ENCODE measurements at places on chromosomes 1 and 21.

DNA sequence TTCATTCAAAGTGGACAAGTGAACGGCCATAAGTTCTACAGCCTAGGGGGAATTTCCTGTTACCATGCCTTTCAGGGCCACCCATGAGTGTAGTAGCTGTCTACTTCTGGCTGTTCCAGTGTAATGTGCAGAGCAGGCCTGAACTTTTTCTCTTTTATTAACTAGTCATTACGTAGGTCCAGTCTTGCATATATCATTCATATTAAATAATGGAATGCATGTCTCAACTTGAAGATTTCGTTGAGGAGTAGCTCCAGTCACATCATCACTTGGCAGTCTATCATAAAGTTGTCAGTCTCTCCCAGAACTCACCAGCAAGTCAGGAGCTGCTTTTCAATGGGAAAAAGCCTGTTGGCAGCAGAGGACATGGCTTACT is 12.0 kb upstream of the GIPC2 start:
- no peak overlapping the region for H3K27ac ChIP-seq
- H3K4me1 ChIP-seq, result no peaks in the 10 kb centered on the region
- H3K36me3 ChIP-seq, result no peaks in the 10 kb centered on the region
- peaks cover 22% of the 10 kb centered on the region for H3K27me3 ChIP-seq
- no peak overlapping the region for H3K4me3 ChIP-seq
- no peak for DNase-seq

GRCh38 chr1:162502928-162503327 is 5.3 kb downstream of the UHMK1 start:
- no peak overlapping the region for H3K4me3 ChIP-seq
- DNase-seq, result no peak
- peak overlapping the region; percentile 28 for H3K27ac ChIP-seq
- no peaks in the 10 kb centered on the region for H3K27me3 ChIP-seq
- H3K36me3 ChIP-seq, result peaks cover 67% of the 10 kb centered on the region
- peaks cover 27% of the 10 kb centered on the region for H3K4me1 ChIP-seq

GRCh38 chr21:44549525-44550211 is 1.6 kb downstream of the KRTAP10-2 start:
- H3K27me3 ChIP-seq, result peaks cover 27% of the 10 kb centered on the region
- no peak overlapping the region for H3K4me3 ChIP-seq
- H3K36me3 ChIP-seq, result no peaks in the 10 kb centered on the region
- DNase-seq, result no peak

- no peaks in the 10 kb centered on the region for H3K36me3 ChIP-seq
- no peak overlapping the region for H3K27ac ChIP-seq
- no peak for DNase-seq
- H3K4me1 ChIP-seq, result no peaks in the 10 kb centered on the region
- no peak overlapping the region for H3K4me3 ChIP-seq
Observed at GRCh38 chr1:204696606-204697005, 11.1 kb upstream of the LRRN2 start.

DNA sequence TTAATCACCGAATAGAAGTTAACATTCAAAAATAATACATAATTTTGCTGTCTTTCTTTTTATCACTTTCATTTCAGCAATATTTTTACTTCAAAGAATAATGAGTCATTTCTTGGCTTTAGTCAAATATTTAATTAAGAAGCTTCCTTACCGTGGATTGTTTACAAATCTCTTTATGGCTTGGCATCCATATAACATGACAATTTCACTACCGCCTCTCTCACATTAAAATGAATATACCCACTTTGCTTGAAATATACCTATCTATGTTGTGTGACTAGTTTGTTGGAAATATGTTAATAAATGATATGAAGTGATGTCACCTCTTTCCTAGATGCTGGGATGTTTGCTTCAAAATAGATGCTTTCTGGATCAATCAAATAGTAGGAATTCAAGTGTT is 1203.9 kb downstream of the AMY1C start:
- no peak overlapping the region for H3K4me3 ChIP-seq
- no peaks in the 10 kb centered on the region for H3K4me1 ChIP-seq
- no peaks in the 10 kb centered on the region for H3K27me3 ChIP-seq
- H3K27ac ChIP-seq, result no peak overlapping the region

GRCh38 chr21:43934716-43935705 is 70.0 kb downstream of the AGPAT3 start:
- H3K27me3 ChIP-seq, result no peaks in the 10 kb centered on the region
- H3K27ac ChIP-seq, result no peak overlapping the region
- H3K4me1 ChIP-seq, result peaks cover 23% of the 10 kb centered on the region
- H3K36me3 ChIP-seq, result peaks cover 9% of the 10 kb centered on the region
- H3K4me3 ChIP-seq, result no peak overlapping the region

- DNase-seq, result no peak
- H3K4me3 ChIP-seq, result no peak overlapping the region
- peaks cover 9% of the 10 kb centered on the region for H3K4me1 ChIP-seq
Observed at GRCh38 chr1:185735701-185736064, 1.5 kb downstream of the HMCN1 start.
